ENCODE measurements at places on chromosomes 7 and 10. TPM values are rescaled to one million over a fixed set of nuclear protein-coding genes. Genes with fewer than 3 reads are reported as not detected.

ABCC2 gene
- total RNA-seq, result 0.98 TPM

CDC14C gene
- total RNA-seq, result not detected

SPDYE9 gene
- 0.08 TPM for total RNA-seq

DNA sequence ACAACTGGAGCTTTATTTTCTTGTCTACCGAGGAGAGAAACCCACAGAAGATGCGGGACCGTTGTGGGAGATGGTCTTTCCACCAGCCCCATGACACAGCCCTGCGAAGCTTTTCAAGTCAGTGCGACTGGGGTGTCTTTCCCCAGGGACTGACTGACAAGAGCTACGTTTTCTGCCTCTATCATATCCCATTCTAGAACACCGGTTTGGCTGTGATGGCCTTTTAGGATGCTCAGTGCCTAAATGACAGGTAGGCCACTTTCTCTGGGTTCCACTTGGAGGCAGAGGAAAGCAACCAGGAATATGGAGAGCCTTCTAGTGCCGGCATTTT is 16.9 kb downstream of the SLC13A4 start:
- DNase-seq, result no peak

GRCh38 chr10:110851020-110851612 is 20.6 kb upstream of the PDCD4 start:
- peak; percentile 21 for DNase-seq

DNA sequence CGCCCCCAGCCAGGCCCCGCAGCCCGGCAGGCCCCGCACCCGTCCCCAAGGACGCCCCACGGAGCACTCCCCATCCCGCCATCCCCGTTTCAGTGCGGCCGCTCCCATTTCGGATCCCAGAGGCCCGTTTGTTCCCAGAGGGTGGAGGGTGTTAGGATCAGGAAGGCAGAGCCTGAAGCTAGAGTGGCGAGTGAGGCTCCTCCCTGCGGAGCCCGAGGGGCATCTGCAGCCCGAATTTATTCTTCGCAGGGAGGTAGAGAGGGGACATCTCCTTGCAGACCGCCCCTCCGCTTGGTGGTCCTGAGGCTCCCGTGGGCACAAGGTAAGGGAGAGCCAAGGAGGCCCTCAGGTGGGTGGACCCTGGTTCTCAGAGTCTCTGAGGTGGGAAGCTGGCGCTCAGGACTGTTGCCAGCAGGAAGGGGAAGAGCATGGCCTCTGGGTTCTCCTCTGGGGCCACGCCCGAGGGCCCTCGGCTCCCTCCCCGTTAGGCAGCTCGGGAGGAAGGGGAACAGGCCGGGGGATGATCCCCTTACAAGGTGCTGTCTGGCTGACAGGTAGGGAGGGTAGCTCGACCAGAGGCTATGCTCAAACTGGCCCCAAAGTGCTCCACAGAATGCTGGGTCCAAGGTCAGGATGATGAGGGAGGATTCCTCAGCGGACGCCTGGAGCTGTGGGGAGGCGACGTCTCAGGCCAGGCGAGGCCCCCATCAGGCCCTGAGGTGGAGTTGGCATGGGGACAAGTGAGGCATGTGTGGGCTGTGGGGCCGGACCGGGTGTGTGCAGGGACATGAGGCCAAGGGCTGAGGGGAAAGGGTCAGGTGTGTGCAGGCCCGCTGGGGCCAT is 17.4 kb downstream of the POLL start:
- DNase-seq, result no peak

DNA sequence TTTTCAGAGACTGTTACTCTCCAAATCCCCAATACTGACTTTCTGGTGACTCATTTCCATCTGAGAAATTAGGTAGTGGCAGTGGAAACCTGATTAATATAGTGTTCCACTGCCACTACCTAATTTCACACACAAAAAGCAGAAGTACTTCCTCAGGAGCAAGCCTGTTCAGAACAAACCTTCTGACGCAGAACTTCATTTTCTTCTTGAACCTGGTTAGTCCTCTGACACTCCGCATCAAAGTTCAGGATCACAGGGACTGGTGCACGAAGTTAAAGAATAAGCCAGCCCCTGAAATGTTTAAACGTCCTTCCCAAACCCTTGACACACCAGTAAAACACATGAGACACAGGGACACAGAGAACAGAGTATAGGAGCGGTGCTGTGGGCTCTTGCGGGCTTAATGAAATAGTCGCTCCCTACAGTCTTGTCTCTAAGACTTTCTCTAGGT is 4.4 kb downstream of the WDR91 start:
- DNase-seq, result no peak

DNA sequence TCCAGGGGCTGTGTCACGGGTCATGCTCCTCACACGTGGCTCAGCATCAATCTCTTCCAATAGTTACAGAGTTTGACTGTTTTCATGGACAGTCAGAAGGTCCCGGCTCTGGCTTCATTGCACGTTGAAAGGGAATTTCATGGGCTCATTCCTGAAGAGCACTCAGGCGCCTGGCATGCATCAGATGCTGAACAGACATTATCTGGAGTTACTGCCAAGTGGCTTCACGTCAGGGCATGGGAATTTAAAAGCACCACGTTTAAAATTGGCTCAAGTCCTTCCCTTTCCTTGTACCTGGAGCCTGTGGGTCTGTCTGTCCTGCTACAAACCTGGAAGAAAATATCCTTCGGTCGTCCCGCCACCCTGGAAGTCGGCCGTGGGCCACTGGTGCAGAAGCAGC is 50.4 kb downstream of the CFAP46 start:
- DNase-seq, result peak; percentile 64

DNA sequence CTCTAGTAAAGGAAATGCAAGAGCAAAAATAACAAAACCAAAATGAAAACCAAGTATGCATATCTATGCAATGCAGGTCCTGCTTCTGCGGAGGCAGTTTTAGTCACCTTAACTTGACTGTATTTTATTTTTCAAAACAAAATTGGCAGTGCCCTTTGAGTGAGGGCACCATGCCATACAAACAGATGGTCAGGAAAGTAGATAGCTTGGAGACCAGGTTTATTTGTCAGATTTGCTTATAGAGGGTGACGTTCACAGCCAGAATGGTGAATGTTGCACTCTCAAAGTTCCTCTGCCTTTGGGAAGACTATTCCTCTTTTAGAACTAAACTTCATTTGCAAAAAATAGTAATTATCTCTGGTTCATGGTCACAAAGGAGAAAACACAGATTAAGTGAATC is 801.9 kb downstream of the ANKRD7 start:
- DNase-seq, result no peak

All from fibroblast of the aortic adventitia (primary cell).